ENCODE measurements at places on chromosomes 4 and X.
A peak's percentile ranks its signal among the peaks of the same experiment; 100 is the strongest.

DNA sequence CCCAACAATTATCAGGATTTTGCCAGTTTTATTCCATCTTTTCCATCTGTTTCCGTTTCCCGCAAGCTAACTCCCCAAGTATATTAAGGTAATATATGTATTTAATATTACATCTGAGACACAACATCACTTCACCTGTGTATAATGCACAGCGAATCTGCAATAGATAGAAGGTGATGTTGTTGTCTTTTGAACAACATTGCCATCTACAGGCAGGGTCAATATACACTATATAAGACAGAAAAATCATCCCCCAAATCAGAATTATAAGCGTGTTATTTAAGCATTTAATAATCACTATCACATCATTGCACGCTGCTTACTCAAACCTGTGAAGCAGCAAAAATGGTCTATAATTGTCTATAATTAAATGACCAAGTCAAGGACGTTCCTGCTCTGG lies 1115.5 kb downstream of the NLGN4X start:
- peak; percentile 46 for DNase-seq

DNA sequence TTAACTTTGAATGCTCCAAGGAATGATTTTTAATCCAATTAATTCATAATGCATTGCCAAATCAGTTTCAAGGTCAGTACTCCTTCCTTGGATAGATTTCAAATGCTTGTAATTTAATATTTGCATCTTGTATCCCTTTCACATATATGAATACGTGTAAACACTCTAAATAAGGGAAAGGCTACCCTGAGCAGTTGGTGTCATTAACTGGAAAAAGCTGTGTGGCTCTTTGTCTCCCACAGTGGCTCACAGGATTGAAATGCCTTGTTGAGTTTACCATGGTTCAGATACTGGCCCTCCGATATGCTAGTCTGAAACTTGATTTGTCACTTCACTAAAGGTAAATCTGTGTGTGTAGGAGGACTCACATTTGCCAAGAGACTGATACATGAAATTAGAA lies 16.7 kb upstream of the ACOT9 start:
- no peak for DNase-seq

- peak; percentile 78 for DNase-seq
These were observed 652 bp downstream of the SRPX start for GRCh38 chrX:38220024-38220414.

DNA sequence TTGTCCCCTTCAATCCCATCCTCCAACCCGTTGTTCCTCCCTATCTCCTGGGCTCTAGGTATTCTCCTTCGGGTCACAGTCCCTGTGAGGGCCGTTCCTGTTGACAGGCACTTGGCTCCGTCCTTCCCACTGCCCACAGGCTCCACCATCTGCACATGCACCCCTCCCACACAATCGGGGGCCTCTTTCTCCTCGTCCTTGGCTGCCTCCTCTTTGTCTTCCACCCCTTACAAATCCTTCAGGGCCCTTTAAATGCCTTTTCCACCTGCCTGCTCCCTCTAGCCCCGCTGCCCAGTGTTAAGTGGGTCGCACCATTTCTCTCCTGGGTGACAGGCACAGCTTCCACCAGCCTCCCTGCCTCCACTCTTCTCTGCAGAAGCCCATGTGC lies 2.7 kb upstream of the AVPR2 start:
- peak; percentile 20 for DNase-seq

DNA sequence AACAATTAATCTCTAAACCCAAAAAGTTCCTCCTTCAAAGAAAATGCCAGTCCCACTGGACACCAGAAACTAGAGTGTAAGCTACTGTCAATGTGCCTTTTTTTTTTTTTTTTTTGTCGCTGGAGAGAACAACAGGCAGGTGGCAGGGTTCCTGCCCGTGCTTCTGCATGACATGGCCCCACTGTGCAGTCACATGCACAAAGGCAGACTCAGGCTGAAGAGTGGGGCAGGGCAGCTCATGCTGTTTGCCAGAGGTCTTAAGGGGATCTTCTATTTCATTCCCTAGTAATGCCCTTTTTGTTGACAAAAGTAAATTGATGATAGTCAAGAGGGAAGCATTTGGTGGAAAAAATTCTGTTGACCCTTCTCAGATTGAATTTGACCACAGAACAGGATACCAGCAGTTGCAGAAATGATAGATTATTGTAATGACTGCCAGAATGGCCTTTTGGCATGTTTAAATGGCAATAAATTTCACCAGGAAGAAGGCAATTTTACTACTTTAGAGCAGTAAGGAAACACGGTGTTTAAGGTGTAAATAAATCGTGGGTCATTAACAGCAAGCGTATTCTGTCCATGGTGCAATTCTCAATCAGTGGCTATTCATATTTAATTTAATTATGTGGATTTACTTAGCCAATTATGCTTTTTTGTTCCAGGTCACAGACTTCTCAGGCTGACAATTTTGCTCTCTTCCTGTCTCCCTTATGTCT lies 80.9 kb downstream of the NKX6-1 start:
- DNase-seq, result peak; percentile 83

GRCh38 chrX:56728321-56728720 lies 722 bp upstream of the NBDY start:
- peak; percentile 11 for DNase-seq

DNA sequence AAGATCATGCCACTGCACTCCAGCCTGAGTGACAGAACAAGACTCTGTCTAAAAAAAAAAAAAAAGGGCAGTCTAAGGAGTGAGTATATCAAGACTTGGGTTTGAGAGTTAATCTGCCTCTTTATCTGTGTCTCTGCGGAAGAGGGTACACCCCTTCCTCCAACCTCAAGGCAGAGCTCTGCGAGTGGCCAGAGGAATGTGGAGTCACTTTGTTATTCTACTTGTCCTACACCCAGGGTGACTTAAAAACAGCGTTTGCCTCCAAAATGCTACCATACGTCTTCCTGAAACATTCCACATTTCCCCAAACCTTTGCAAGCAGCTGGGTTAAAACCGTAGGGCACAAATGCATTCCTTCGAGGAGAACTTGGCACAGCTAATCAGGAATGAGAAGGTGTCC lies 199.9 kb downstream of the SHOX start:
- DNase-seq, result no peak

GRCh38 chrX:56812515-56813105 lies 83.6 kb downstream of the NBDY start:
- DNase-seq, result no peak

- no peak for DNase-seq
These were observed 77.4 kb downstream of the PLAC1 start for GRCh38 chrX:134580907-134581306.

- no peak for DNase-seq
These were observed 446.3 kb downstream of the TRAM1L1 start for GRCh38 chr4:116639070-116639577.

- DNase-seq, result no peak
These were observed 90.2 kb upstream of the PDLIM3 start for GRCh38 chr4:185625503-185625902.

DNA sequence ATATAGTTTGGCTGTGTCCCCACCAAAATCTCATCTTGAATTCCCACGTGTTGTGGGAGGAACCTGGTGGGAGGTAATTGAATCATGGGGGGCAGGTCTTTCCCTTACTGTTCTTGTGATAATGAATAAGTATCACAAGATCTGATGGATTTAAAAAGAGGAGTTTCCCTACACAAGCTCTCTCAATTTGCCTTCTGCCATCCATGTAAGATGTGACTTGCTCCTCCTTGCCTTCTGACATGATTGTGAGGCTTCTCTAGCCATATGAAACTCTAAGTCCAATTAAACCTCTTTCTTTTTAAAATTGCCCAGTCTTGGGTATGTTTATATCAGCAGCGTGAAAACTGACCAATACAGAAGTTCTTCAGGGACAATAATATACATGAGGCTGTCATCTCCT lies 425.1 kb downstream of the PABPC4L start:
- no peak for DNase-seq

DNA sequence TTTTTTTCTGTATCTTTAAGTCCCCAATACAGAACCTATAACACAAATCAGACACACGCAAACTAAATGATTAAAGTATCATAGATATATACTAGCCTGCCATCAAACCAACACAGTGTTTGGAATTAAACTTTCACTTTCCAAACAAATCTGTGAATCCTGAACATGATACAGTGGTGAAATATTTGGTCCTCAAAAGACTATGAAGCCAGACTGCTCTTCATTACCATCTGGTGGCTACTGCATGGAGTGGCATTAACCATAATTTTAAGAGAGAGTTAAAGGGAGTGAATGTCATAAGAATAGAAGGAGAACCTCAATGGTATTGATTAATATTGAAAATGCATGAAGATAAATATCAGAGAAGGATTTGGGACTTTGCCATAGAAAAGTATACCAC lies 9.2 kb upstream of the GABRA4 start:
- no peak for DNase-seq

DNA sequence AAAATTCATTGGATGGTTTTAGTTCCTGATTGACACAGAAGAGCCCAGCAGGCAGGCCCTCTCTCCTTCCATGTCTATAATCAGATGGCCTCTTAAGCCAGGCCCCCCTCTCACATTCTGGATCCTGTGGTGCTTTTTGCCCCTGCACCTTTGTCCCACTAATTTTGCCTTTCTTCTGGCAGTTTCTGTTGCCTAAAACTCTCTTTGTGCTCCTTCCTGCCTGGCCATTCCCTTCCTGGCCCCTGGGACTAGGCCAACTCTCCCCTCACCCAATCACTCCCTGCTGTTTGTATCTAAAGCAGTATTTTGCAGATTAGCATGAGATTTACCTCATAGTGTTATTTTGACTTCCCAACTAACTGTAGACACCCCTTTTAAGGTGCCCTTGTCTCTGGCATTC lies 42.7 kb upstream of the DDX3X start:
- DNase-seq, result no peak

DNA sequence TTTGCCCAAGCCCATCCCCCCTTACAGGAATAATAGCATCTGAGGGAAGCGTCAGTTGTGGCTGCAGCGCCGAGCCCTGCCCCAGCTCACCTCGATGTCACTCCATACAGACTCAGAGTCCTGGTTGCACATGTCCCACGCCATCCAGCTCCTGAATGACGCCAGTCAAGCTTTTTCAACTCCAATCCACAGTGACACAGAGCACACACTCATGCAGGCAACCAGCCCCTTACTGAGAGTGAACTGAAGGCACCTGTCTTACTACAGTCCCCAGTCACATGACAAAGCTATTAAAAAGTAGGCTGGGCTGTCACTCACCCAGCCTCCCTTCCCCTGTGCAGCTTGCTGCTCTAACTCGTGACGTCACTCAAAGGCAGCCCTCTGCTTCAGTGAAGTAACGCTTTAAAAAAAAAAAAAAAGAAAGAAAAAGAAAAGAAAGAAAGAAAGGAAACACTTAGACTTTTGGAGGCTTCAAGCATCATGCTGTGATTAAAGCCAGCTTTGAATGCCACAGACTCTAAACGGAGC lies at the start of gene PPARGC1A:
PPARGC1A (minus strand) TSS at position 234 of the 528 bp plus-strand sequence; CDS start at position 144, 90 bp downstream.
- DNase-seq, result peak; percentile 68

DNA sequence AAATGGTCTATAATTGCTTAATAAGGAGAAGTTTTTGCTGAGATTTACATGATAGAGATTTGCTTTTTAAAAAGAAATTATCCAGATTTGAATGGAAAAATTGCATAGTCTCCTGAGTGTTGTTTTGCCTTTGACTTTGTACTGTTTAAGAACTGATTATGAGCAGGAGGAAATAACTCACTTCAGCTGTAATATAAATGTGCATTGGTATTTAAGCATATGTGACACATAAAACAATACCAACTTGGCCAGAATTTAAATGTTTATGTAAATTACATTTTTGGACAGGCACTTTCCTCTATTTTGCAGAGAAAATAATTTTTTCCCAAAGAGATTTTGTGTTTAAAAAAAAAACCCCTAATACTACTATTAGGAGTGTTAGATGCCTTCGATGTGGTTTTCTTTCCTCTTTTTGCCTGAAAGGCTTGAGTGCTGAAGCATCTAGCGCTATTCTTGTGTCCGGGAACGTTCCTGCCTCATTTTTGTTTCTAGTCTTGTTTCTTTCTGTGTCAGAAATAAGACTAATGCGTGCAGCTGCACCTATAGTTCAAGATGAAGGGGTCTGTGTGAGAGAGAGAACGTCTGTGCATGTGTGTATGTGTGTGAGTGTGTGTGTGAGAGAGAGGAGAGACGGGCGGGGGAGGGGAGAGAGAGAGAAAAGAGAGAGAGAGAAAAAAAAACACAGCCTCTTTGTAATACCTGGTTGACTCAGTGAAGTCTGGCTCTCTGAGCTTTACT lies 60.8 kb downstream of the TBL1X start:
- DNase-seq, result no peak

GRCh38 chr4:187227907-187228704 lies 504.4 kb upstream of the FAT1 start:
- no peak for DNase-seq

DNA sequence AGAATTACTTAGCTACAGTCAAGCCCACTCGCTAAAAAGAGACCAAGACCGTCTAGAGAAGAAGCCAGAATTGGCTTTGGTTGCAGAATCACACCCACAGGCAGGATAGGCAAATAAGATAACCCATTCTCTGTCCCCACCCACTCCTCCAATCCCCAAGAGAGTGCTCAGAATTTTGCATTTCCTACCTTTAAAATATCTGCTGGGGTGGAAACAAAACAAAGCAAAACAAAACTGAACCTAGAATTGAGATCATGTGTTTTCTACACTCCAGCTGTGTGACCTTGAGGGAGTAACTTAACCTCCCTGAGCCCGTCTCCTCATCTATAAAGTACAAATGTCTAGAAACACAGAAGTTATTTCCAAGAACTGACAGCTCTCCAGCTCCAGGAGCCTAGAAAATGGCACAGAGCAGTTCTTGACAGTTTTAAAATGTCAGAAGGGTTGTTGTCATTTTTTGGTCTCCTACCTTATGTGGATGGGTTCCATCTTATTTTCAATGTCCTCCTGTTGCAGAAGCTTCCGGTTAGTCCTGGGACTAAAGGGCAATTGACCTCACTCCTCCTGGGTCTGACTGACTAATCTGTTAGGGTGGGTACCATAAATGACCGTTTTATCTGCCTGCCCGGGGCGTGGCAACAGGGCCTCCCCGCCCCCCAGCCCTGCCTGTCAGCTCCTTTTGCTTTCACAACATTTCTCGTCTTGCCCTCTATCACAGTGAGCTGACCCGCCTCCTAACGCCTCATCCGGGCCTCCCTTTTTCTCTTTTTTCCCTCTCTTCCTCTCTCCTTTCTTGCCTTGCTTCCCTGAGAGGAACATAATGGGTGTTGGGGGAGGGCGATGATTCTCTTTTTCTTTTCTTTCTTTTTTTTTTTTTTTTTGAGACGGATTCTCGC lies 114.0 kb downstream of the RBM47 start:
- DNase-seq, result no peak

- DNase-seq, result no peak
These were observed 352.7 kb downstream of the NKX6-1 start for GRCh38 chr4:84146300-84146959.

- no peak for DNase-seq
These were observed 28.8 kb upstream of the PCSK1N start for GRCh38 chrX:48864210-48864609.
